ENCODE measurements at places on chromosomes 16 and 17.

DNA sequence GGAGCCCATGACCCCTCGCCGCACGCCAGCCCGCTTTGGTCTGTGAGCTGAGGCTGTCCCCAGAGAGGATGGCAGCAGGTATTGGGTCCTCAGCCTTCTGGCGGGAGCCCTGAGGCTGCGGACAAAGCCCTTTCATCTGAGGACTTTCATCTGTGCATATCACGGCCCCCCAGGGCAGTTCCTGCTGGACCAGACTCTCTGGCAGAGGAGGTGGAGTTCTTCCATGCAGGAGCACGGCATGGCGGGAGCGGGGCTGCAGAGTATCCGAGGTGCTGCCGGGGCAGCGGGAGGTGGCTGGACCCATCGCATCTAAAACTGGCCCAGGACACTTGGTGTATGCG lies 18.8 kb downstream of the DHX38 start:
- DNase-seq, result no peak

- no peak for DNase-seq
Observed at GRCh38 chr17:73711184-73711583, 66.9 kb upstream of the SDK2 start.

DNA sequence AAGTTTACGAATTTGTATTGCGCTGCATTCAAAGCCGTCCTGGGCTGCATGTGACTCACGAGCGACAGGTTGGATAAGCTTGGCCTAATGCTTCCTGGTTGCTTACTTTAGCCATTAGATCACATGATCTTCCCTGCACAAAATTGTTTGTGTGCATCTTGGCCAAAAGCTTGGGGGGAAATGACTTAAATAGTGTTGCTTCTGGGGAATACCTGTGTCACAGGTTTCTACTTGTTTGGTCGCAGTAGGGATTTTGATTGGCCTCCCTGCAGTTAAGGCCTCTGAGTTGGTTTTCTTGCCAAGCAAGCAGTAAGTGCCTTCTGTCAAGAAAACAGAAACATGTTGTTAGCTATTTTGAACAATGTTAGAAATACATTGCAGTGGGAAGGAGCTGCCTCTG lies 39.6 kb upstream of the DUSP14 start:
- DNase-seq, result no peak

DNA sequence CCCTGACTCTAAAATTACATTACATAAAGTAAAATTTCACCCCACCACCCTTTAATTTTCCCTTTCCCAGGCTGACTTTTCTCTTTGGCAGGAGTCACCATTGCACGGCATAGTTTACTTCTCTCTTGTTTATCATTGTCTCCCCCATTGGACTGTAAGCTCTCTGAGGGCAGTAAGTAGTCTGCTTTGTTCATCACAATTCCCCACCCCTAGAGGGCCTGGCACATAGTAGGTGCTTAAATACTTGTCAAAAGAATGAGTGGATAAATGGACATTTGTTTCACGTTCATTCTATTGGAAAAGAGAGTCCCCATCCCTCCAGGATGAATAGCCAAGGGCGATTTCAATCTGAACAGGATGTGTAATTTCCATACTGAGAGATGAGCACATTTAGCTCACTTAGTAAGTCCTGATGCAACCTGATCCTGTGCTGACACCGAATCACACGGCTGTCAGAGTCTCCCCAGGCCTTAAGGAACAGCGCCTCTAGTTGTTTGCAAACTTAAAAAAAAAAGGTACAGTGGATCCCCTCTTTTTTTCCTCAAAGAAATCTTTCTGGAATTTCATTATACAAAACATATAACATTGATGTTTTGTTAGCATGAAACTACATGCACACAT lies 54.0 kb downstream of the AKAP1 start:
- no peak for DNase-seq

DNA sequence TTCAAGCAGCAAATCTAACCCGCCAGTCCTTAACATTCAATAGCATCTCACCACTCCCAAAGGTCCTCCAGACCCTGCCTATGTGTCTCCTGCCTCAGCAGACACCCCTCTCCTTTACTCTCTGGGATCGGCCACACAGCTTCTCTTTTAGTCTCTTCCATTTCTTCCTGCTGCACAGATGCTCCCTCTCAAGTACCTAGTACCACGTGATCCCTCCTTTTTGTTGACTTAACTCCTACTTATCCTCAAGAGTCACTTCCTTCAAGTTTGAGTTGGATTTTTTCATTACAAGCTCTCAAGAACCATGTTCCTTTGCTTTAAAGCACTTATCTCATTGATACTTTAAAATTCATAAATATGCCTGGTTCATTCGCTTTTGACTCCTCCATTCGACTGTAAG lies 24.9 kb downstream of the AMFR start:
- DNase-seq, result no peak

All from stimulated activated CD4-positive, alpha-beta T cell treated with anti-CD3 and anti-CD28 coated beads, Interleukin-12 subunit alpha, Interleukin-12 subunit beta, amount 100 ng/mL, for 24 hours (primary cell).